ENCODE measurements at places on chromosomes 6 and 20. TPM values are rescaled to one million over a fixed set of nuclear protein-coding genes. Genes with fewer than 3 reads are reported as not detected.
A peak's percentile ranks its signal among the peaks of the same experiment; 100 is the strongest.

Gene BMP2
- not detected for total RNA-seq

Gene CENPW
- total RNA-seq = 41.2 TPM

Gene RAB44
- total RNA-seq = 0.09 TPM

Gene PSORS1C2
- not detected for total RNA-seq

DNA sequence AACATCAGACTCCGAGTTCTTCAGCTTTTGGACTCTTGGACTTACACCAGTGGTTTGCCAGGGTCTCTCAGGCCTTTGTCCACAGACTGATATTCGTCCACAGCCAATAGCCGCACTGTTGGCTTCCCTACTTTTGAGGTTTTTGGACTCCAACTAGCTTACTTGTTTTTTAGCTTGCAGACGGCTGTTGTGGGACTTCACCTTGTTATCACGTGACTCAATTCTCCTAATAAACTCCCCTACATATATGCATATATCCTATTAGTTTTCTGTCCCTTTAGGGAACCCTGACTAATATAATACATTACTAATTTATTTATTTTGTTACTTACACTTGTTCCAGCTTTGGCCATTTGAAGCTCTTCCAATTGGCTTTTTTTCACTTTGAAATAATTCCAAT, 311.3 kb downstream of the BMP2 start:
- H3K27ac ChIP-seq = no peak overlapping the region
- no peaks in the 10 kb centered on the region for H3K4me1 ChIP-seq
- no peak overlapping the region for H3K4me3 ChIP-seq
- H3K27me3 ChIP-seq = no peaks in the 10 kb centered on the region
- H3K36me3 ChIP-seq = no peaks in the 10 kb centered on the region

DNA sequence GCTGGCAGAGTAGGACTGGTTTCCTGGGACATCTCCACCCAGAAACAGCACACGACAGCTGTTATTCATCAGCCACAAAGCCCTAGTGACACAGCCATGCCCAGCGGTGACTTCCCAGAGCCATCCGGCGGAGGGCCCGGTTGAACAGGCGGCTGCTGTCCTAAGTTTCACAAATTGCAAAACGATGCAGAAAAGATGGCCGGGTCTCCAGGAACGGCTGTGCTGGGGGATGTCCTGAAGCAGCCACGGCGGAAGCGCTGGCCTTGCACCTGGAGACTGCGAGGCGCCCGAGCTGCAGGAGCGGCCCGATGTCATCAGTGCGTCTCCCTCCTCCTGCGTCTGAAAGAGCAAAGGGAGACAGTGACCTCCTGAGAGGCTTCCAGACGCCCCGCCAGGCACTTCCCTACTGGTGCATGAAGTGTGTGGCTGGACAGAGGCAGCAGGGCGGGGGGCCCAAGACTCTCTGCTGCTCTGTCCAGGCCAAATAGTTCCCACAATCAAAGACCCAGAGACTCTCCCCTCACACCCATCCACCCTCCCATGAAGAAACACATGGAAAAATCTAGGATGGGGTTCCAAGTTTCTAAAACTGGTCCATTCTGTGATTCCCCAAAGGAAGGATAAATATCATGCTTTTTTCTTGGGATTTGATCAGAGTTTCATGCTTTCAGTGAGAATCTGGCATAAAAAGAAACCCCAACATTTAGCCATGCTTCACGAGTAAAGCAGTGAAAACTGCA, 44.0 kb downstream of the SSR1 start:
- DNase-seq = no peak
- H3K36me3 ChIP-seq = peaks cover 4% of the 10 kb centered on the region
- no peaks in the 10 kb centered on the region for H3K27me3 ChIP-seq
- no peak overlapping the region for H3K27ac ChIP-seq
- H3K4me3 ChIP-seq = no peak overlapping the region

DNA sequence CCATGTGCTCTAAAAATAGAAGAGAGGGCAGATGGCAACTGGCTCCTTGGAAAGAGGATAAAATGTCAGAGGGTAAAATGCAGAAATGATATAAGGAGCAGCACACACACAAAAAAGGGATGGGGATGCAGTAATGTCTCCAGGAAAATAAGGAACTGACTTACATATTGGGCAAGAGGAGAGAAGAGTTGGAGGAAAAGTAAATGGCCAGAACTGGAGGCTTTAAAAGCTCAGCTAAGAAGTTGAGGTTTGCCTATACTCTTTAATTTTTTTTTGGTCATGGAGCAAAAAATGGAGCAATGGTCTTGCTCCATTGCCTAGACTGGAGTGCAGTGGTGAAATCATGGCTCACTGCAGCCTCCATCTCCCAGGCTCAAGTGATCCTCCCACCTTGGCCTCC, 93.7 kb downstream of the SULF2 start:
- DNase-seq = no peak
- no peaks in the 10 kb centered on the region for H3K27me3 ChIP-seq
- H3K36me3 ChIP-seq = no peaks in the 10 kb centered on the region
- H3K4me1 ChIP-seq = peaks cover 13% of the 10 kb centered on the region
- H3K4me3 ChIP-seq = no peak overlapping the region

DNA sequence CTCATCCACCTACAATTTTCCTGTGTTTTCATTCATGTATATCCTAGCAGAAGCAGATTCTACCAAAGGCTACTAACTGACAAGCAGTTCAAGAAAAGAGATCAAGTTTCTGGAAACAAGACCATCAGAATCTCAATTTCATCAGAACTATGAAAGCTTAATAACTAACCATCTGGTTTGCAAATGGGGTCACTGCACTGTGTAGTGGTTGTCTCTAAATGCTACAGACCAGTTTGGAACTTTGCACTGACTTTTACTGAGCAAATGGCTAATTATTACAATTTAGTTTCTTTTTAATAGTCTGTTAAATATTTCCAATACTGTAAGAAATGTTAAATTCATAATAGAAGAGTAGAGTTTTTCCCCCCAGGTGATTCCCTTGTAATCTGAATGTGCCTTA, 64.5 kb downstream of the REPS1 start:
- H3K36me3 ChIP-seq = peaks cover 3% of the 10 kb centered on the region
- no peak overlapping the region for H3K27ac ChIP-seq
- no peak for DNase-seq
- H3K27me3 ChIP-seq = no peaks in the 10 kb centered on the region
- no peak overlapping the region for H3K4me3 ChIP-seq
- H3K4me1 ChIP-seq = no peaks in the 10 kb centered on the region

DNA sequence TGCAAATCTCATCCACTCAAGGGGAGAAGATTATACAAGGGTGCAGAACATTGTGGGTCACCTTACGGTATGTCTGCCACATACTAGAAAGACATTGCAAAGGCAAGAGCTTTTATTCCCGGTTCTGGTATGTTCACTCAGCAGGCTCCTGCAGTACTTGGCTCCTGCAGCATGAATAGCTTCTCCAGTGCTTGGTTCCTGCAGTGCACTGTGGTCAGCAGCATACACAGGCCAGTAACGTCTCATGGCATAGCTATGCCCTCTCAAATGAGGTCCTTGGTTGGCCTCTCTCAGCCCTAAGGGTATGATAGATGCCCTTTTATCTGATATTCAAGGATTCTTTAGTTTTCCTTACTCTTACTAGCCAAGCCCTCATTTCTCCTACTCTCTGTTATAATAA, 12.6 kb downstream of the TCP11 start:
- H3K4me3 ChIP-seq = no peak overlapping the region
- H3K27me3 ChIP-seq = no peaks in the 10 kb centered on the region
- H3K4me1 ChIP-seq = no peaks in the 10 kb centered on the region

DNA sequence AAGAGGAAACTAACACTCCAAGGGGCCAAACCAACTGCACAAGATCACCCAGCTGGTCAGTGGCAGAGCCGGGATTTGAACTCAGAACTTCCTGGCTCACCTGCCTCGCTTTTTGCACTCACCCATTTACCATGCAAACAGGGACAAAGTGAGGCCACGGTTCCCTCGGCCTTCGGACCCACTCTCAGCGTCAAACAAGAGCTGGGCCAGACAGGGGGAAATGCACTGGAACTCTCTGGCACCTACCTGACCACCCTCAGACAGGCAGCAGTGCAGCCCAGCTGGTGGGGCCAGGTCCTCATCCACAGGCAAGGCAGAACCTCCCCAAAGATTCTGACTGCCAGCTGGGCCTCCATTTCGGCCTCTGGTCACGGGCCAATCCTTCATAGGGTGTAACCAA, 93.7 kb upstream of the SRSF6 start:
- H3K4me3 ChIP-seq = no peak overlapping the region
- H3K4me1 ChIP-seq = no peaks in the 10 kb centered on the region

GRCh38 chr6:54617730-54618129, 228.8 kb upstream of the FAM83B start:
- no peaks in the 10 kb centered on the region for H3K27me3 ChIP-seq
- no peak overlapping the region for H3K4me3 ChIP-seq
- no peaks in the 10 kb centered on the region for H3K4me1 ChIP-seq
- no peaks in the 10 kb centered on the region for H3K36me3 ChIP-seq
- DNase-seq = no peak

DNA sequence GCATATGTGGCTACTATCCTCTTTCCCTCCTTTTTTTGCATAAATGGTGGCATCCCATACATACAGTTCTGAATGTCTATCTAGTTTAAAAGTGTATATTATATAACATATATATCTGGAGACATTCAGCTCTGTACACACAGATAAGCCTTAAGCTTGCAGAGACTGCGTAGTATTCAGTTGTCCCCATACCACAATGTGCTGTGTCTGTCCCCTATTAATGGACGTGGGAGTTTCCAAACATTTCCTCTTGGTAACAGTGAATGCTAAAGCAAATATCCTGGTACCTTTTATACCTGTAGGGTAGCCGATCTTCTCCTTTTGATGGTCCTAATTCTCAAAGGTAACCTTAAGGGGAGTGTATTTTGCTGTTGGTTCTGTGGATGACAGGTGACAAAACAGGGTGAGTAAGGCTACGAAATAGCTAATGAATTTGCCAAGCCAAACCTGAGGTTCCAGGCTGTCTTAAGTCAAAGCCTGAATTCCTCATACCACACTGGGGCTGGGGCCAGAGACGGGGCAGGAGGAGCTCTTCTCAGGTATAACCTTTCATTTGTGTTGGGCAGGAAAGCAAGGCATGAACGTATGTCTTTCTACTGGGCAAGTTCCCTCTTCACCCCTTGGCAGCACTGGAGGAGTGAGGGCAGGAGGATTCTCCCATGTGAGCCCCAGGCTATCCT, 7.8 kb upstream of the C2 start:
- no peaks in the 10 kb centered on the region for H3K36me3 ChIP-seq
- no peak overlapping the region for H3K27ac ChIP-seq
- H3K27me3 ChIP-seq = peaks cover 9% of the 10 kb centered on the region
- no peak for DNase-seq
- H3K4me3 ChIP-seq = no peak overlapping the region

GRCh38 chr6:73513496-73513854, 7.4 kb downstream of the EEF1A1 start:
- peaks cover 14% of the 10 kb centered on the region for H3K36me3 ChIP-seq
- H3K4me3 ChIP-seq = no peak overlapping the region
- no peaks in the 10 kb centered on the region for H3K27me3 ChIP-seq
- DNase-seq = no peak
- peaks cover 45% of the 10 kb centered on the region for H3K4me1 ChIP-seq

DNA sequence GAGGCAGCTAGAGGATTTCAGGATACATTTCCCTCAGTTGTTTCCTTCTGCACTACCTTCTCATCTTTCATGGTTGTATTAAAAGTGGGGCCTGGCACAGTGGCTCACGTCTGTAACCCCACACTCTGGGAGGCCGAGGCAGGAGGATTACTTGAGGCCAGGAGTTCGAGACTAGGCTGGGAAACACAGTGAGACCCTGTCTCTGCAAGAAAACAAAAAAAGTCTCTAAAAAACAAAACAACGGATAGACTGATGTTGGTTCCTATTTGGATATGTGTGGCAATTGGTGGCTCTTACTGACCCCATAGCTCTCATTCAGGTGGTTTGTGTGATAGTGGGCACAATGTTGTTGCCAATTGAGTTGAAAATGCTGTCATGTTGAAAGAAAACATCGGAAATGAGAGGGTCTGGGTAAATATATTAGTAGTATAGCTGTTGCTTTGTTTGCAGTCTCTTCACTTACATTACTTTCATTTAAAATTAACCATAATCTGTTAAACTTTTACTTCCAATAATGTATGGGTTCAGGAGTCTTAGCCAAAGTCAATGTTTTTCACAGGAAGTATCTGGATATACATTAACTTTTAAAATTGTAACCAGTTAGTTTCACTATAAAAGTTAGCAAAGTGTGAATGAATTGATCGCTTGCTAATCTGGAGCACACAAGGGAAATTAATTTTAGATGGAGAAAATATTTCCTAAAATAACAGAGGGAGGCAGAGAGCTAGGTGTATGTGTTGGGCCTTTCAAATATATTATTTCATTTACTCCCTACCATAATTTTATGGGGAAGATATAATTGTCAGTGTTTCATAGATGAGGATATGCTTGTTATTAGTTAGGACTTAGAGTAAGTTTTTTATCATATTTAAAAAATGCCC, 31.1 kb downstream of the UTRN start:
- H3K4me1 ChIP-seq = peaks cover 17% of the 10 kb centered on the region
- no peak overlapping the region for H3K4me3 ChIP-seq
- peaks cover 6% of the 10 kb centered on the region for H3K27me3 ChIP-seq
- H3K36me3 ChIP-seq = no peaks in the 10 kb centered on the region

DNA sequence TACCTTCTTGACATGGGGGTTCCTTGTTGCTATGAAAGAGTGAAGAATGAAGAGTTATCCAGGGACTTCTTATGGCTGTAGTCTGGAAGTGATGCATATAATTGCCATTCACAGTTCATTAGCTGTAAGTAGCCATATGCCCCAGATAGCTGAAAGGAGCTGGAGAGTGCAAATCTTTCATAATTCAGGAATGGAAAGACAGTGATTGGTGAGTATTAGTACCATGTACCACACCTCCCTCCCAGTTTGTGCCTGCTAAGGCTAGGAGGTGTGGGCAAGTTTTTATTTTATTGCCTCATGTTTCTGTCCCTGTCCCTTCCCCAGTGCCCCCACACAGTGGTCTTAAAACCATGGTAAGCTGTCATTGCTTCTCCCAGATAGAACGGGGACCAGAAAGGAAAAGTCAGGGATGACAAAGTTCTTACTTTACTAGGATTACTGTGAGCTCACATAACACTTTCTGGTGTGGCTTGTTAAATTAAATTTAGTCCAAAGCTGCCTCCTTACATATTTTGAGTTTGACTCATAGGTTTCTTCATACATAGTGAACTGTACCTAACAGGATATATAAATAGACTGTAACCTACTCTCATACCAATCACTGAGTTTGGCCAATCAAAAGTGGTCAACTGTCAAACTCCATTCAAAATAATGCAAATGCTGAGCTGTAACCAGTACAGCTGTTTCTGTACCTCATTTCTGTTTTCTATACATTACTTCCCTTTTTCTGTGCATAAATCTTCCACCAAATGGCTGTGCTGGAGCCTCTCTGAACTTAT, 119.4 kb downstream of the RFPL4B start:
- DNase-seq = no peak
- H3K36me3 ChIP-seq = no peaks in the 10 kb centered on the region
- H3K4me3 ChIP-seq = no peak overlapping the region
- no peaks in the 10 kb centered on the region for H3K27me3 ChIP-seq

GRCh38 chr6:145028144-145028818, 707.0 kb downstream of the EPM2A start:
- H3K36me3 ChIP-seq = no peaks in the 10 kb centered on the region
- no peak overlapping the region for H3K27ac ChIP-seq
- peaks cover 21% of the 10 kb centered on the region for H3K27me3 ChIP-seq
- H3K4me1 ChIP-seq = no peaks in the 10 kb centered on the region

- no peaks in the 10 kb centered on the region for H3K27me3 ChIP-seq
- H3K4me3 ChIP-seq = no peak overlapping the region
- peaks cover 21% of the 10 kb centered on the region for H3K4me1 ChIP-seq
These were observed 8.4 kb upstream of the E2F1 start for GRCh38 chr20:33694639-33695012.

GRCh38 chr20:237929-238328, 10.9 kb downstream of the DEFB129 start:
- DNase-seq = no peak
- H3K4me1 ChIP-seq = peaks cover 32% of the 10 kb centered on the region
- H3K27me3 ChIP-seq = no peaks in the 10 kb centered on the region
- no peak overlapping the region for H3K27ac ChIP-seq
- H3K36me3 ChIP-seq = no peaks in the 10 kb centered on the region
- H3K4me3 ChIP-seq = peak overlapping the region; percentile 73
